ENCODE measurements at places on chromosomes 11 and 22.

- DNase-seq: no peak
These were observed 43.7 kb downstream of the MAML2 start for GRCh38 chr11:96299155-96299888.

- DNase-seq: peak; percentile 90
These were observed 11.7 kb upstream of the ARFGAP3 start for GRCh38 chr22:42868751-42869251.

DNA sequence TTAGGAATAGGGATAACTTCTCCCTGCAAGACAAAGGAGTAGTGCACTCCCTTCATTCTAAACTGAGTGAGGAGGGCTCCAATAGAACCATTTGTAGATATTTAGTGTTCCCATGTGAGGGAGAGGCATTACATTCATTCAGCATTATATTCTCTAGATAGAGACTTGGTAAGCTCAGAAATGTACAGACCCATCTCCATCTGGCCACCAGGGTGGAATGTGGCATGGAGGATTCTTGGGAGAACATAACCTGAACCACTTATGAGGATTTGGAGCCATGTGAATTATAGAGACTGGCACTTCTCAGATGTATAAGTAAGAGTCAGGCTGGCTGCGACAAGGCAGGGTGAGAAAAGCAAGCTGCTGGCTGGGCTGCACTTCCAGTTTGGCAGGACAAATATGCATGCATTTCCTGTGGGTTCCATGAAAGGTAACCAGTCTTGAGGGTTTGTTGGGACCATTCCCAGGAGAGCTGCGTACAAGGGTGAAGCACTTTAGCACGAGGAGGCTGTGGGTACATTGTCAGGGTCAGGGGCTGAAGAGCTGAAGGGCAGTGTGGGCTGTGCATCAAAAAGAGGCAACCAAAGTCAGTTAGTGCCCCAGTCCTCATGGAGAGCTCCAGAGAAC is 9.2 kb downstream of the RRP8 start:
- no peak for DNase-seq

DNA sequence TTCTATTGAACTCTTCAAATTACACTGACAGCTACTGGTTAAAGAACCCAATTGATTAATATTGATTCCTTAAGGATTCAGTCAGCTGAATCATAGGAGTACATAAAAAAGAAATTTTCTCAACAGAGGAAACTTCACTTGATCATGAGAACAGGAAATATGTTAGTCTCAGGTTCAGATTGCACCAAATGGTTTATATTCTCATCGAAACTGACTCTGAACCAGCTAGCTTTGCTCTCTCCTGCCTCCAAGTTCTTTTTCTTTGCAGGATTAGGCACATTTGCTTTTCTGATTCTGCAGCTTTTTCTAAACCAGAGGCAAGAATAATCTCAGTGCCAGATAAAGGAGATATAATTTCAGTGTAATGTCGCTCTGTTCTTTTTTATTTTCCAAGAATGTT is 33.2 kb upstream of the CTSC start:
- no peak for DNase-seq

DNA sequence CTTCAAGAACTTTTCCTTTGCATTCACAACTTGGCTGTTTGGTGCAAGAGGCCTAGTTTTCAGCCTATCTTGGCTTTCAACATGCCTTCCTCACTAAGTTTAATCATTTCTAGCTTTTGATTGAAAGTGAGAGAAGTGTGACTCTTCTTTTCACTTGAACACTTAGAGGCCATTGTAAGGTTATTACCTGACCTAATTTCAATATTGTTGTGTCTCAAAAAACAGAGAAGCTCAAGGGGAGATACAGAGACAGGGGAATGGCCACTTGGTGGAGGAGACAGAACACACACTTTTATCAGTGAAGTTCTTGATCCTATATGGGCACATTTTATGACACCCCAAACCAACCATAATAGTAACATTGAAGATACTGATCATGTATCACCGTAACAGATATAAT is 532.3 kb downstream of the DLG2 start:
- no peak for DNase-seq

GRCh38 chr22:22696104-22696503 is 51.7 kb downstream of the GGTLC2 start:
- no peak for DNase-seq

GRCh38 chr11:2653930-2654739 is 45.7 kb downstream of the KCNQ1OT1 start:
- DNase-seq: no peak

GRCh38 chr22:46754110-46754799 is 8.2 kb upstream of the TBC1D22A start:
- peak; percentile 42 for DNase-seq

- no peak for DNase-seq
These were observed 117.6 kb upstream of the ARHGAP20 start for GRCh38 chr11:110829873-110830272.

DNA sequence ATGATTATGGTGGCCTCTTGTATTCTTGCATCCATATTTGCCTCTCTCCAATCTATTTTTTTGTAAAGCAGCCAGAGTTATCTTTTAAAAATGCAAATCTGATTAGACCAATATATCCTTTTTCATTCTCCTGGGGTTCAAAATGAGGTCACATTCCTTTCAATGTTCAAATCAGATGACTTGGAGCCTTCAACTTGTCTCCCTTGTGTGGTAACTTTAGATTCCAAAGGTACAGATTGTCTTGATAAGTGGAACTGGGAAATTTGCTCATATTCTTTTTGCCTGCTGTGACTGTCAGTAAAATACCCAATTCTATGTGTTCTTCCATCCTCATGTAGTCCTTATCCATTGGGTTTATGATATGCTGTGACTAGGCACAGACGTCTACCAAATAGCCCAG is 15.1 kb upstream of the CAPRIN1 start:
- DNase-seq: no peak

DNA sequence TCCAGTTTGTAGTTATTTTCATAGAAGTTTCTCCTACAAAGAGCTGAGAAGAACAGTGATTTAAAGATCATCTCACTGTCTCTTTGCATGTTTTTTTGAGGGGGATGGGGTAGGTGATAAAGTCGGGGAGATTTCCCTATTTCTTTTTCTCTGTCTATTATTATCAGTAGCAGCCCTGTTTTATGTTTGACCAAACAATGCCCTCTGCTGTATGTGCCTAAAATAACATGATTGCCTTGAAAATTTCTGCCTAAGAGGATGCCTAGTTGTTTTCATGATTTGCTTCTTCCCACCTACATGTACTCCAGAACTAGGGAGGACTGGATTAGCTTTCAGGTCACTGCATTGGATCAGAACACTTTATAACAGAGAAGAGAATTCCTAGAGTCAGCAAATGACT is 1330.2 kb downstream of the LRRC4C start:
- no peak for DNase-seq

- DNase-seq: no peak
These were observed 124.2 kb downstream of the ARL14EP start for GRCh38 chr11:30447058-30447640.

GRCh38 chr22:28246397-28246796 is 327.3 kb upstream of the PITPNB start:
- no peak for DNase-seq

DNA sequence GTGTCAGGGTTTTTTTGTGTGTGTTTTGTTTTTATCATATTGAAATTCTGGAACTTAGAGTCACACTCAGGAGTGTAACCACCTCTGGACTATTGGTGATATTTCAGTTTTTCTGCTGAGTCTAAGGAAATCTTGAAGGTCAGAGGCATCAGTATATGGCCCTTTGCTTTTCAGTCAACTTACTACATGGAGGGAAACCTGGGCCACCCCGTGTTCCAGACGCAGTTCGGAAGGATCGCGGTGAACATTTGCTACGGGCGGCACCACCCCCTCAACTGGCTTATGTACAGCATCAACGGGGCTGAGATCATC is 19.9 kb downstream of the UPB1 start:
- no peak for DNase-seq

- DNase-seq: no peak
These were observed 4.5 kb downstream of the FXYD2 start for GRCh38 chr11:117820071-117820470.

GRCh38 chr11:100640646-100641045 is 46.4 kb upstream of the ARHGAP42 start:
- no peak for DNase-seq

- no peak for DNase-seq
These were observed 6.2 kb upstream of the APLP2 start for GRCh38 chr11:130063451-130063850.

- no peak for DNase-seq
These were observed 2.8 kb downstream of the SSRP1 start for GRCh38 chr11:57332694-57333440.

DNA sequence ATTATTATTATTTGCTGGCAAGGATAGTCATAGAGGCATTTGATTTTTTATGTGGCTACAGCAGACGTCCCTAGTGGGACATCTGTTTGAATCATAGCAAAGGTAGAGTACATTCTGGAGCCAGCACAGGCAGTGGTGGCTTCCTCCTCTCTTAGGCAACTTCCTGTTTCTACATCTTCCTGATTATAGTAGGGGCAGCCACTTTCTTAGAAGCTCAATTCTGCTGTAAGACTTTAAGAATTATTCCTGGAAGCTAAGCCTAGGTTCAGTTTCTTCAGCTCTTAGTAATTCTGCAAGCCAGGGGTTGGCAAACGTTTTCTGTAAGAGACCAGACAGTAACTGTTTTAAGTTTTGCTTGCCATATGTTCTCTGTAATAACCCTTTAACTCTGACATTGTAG is 129.3 kb upstream of the TENM4 start:
- DNase-seq: no peak

DNA sequence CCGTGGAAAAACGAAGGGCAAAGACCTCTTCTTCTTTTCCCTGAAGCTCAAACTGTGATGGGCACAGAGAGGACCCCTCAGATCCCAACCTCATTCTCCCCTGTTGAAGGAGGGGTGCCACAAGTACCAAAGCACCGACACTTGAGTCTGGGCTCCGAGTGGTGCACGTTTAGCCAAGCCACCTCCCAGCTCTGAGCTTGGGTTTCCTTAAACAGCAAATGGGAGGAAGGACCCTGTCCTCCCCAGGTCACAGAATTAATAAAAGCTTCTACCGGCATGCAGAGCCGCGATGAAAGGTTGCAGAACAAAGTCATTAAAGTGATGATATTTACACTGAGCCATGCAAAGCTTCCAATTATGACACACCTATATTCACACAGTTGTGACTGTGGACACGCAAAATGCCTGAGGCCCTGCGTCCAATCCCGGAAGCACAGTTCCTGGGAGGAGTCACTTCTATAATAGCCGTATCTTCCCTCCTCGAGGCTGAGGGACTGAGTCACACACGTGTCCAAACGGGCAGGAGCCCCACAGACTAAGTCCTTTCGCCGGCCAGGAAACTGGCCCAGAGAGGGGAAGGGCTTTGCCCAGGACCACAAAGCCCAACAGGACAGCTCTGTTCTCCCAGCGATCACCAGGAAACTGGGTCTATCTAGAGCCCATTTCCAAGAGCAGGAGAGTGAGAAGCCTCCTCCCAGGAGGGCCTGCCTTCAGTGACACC is 922 bp upstream of the CSNK1E start:
- peak; percentile 85 for DNase-seq

DNA sequence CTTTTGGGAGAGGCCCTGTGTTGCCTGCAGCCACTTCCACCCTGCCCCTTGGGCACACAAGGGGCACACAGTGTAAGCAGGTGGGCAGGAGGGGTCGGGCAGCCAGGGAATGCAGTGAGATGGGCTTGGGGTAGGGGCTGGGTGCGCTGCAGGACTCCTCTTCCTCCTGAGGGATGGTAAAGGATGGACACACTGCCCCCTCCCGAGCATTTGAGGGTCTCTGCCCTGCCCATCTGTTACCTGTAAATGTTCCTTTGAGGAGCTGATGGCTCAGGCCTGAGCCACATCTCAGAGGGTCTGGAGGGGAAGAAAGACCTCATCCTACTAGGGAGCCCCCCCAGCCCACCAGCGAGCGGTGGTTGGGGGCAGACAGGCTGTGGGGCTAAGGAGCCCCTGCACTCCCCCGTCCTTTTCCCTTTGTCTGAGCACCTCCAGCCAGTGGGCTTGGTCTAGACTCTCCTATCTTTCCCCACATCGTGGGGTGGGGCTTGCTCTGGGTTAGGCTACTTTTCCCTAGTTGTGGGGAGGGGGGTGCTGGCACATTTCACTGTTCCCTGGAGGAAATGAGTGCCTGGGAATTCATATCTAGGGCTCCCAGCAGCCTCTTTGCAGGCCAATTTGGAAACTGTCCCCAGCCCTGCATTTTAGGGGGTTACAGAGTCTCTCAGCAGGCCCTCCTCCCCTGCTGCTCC is 1.7 kb upstream of the TSSC4 start:
- DNase-seq: no peak

DNA sequence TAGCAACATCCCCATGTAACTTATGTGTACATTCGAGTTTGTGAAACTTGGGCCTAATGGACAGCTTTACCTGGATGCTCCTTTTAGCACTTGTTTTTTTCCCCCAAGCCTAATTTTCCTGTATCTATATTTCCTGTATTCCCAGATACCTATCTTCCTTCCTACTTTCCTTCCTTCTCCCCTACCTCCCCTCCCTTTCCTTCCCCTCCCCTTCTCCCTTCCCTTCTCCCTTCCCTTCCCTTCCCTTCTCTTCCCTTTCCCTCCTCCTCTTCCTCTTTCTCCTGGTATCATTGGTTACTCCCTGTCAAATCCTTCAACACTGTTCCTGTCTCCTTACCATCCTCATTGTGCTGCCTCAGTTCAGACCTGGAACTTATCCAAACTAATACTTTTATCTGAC is 111.8 kb downstream of the HIPK3 start:
- DNase-seq: no peak

- no peak for DNase-seq
These were observed 6.7 kb upstream of the OR5I1 start for GRCh38 chr11:55942785-55943392.

DNA sequence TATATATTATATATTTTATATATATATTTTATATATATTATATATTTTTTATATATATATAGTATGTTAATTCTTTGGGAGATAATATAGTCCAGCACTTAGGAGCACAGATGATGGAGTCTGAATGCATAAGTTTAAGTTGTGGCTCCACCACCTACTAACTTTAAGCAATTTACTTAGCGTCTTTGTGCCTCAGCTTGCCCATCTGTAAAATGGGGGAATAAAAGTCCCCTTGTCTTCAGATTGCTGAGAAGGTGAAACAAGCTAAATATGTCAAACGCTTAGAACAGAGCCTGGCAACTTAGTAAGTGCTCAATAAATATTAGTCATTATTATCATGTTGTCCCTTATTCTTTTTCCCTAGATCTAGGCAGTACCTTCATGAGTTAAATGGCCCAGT is 27.5 kb downstream of the DSCAML1 start:
- DNase-seq: no peak

DNA sequence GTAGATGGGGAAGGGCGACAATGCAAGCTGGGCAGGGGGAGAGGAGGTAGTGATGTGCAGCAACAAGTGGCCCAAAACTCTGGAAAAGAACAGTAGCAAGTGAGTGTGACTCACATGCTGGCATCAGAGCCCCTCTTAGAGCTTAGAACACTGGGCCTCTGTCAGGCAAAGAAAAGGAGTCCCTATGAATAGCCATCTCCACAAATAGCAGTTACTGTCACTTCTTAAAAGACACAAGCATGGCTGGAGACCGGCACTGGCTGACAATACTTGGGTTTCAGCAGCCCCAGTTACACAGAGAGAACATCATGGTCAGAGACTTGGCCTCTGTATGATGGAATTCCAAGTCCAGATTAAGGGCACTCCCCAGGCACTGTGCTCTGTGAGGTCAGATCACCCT is 58.2 kb downstream of the PRCP start:
- no peak for DNase-seq
